Placental epithelial cell (primary cell): ENCODE measurements at places on chromosomes 13 and 19. TPM values are rescaled to one million over a fixed set of nuclear protein-coding genes. Genes with fewer than 3 reads are reported as not detected.

ICAM4 gene
- 0.22 and 2.4 TPM in 2 replicates for total RNA-seq

RTBDN gene
- total RNA-seq = not detected in 2 replicates

CEACAM21 gene
- not detected in 2 replicates for total RNA-seq

CRX gene
- not detected in 2 replicates for total RNA-seq

GRIK5 gene
- 0.11 TPM in 1 of 2 replicates, not detected in the other for total RNA-seq

LACC1 gene
- 11.7 and 13.0 TPM in 2 replicates for total RNA-seq

KCNJ14 gene
- 0.33 and 0.79 TPM in 2 replicates for total RNA-seq

VSTM2B gene
- total RNA-seq = not detected in 2 replicates

ZNF793 gene
- 7.5 TPM in 2 replicates for total RNA-seq

LILRB4 gene
- total RNA-seq = not detected in 2 replicates

S1PR5 gene
- 0.39 TPM in 1 of 2 replicates, not detected in the other for total RNA-seq

ZIC2 gene
- total RNA-seq = not detected in 2 replicates

GPR4 gene
- total RNA-seq = not detected in 2 replicates

DMKN gene
- total RNA-seq = 19.2 and 24.3 TPM in 2 replicates

ZNF611 gene
- total RNA-seq = 15.2 and 16.1 TPM in 2 replicates

DACT3 gene
- 0.39 TPM in 1 of 2 replicates, not detected in the other for total RNA-seq

CLASRP gene
- 23.3 and 23.6 TPM in 2 replicates for total RNA-seq

SHD gene
- total RNA-seq = not detected in 2 replicates

FCER2 gene
- not detected in 2 replicates for total RNA-seq

C13orf42 gene
- not detected in 2 replicates for total RNA-seq

AMER2 gene
- total RNA-seq = under 0.01 and 0.43 TPM in 2 replicates

CYSLTR2 gene
- total RNA-seq = not detected in 2 replicates

DHRS12 gene
- 4.0 and 10.2 TPM in 2 replicates for total RNA-seq

LRRC63 gene
- total RNA-seq = under 0.01 TPM in 1 of 2 replicates, not detected in the other

SIN3B gene
- 29.6 and 41.6 TPM in 2 replicates for total RNA-seq

ZNF155 gene
- total RNA-seq = 6.3 and 7.1 TPM in 2 replicates

CBARP gene
- 1.6 and 3.5 TPM in 2 replicates for total RNA-seq

F10 gene
- 0.22 and 1.6 TPM in 2 replicates for total RNA-seq

SOX1 gene
- not detected in 2 replicates for total RNA-seq

FUZ gene
- 23.9 and 25.5 TPM in 2 replicates for total RNA-seq

POSTN gene
- total RNA-seq = 1.8 and 2.7 TPM in 2 replicates
